ELR (cell line): ENCODE measurements at places on chromosomes 12 and 14.

DNA sequence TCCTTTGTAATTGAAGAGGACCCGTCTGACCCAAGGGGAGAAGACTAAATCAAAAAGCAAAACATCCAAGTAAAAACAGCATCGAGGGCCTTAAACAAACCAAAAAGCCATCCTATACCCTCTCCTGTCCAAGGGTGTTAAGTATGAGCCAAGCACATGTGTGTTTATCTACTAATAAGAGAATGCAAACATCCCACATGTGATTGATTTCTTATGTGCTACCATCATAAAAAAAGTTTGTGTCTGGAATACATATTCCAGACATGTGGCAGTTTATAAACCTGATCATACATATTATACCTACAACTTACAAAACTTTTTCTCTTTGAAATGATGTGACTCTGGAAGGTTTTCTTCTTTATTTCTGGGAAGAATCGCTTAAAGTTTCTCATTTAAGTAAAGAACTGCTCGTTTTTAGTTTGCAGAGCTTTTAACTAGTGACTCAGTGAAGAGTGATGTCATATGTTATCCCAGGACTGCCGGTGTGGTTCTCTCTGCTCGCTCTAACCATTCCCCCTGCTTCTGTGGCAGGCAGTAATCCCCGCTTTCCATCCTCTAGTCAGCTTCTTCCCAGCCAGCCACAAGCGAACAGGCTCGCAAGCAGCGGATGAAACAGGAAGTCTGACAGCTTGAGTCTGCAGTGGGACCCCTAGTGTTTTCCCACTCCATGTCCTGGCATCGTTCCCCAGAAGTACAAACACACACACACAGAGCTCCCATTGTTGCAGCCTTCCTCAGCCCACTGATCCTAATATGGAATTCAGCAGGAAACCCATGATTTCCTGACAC, 431 bp upstream of the RHOJ start:
- peak; percentile 84 for DNase-seq

GRCh38 chr12:132524405-132524804, 34.5 kb downstream of the FBRSL1 start:
- peak; percentile 47 for DNase-seq

GRCh38 chr14:69619012-69619411, 7.6 kb downstream of the SUSD6 start:
- DNase-seq, result peak; percentile 27

GRCh38 chr14:52873694-52874093, 77.2 kb downstream of the FERMT2 start:
- peak; percentile 31 for DNase-seq
